ENCODE measurements at places on chromosomes 5 and 9.

- no peak for DNase-seq
These were observed 367.1 kb upstream of the IZUMO3 start for GRCh38 chr9:24912767-24913166.

DNA sequence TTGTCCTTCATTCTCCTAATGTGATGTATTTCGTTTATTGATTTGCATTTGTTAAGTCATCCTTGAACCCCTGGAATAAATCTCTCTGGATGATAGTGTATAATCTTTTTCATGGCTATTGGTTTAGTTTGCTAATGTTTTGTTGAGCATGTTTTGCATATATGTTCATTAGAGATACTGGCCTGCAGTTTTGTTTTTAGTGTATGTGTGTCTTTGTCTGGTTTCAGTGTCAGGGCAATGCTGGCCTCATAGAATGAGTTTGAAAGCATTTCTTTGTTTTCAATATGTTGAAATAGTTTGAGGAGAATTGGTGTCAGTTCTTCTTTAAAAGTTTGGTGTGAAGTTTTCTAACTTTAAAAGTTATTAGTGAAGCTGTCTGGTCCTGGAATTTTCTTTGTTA, 149.6 kb upstream of the ATP10B start:
- DNase-seq, result no peak

DNA sequence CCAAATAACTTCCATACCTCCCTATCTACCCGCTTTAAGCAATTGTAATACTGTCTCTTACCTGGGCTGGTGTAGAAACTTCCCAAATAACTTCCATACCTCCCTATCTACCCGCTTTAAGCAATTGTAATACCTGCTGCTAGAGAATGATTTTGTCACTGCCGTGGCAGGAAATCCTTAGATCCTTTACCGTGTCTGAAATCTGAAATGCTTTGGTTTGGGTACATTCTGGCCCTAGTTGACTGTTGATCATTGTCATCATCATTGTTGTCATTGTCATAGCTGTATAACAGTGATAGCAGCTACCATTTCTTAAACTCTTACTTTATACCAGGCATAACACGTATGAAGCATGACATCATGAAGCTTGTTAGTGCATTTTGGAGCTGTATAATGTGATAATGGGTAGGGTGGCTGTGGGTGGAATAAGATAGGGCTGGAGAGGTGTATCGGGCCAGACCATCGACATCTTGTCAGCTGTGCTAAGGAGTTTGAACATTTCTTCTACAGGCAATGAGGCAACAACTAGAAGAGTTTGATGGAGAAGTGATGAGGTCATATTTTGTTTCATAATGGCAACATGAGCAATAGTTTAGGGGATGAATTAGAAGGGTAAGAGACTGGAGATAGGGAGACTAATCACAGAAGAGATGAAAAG, 15.7 kb downstream of the PIP5K1B start:
- no peak for DNase-seq

- no peak for DNase-seq
These were observed 11.3 kb downstream of the GDA start for GRCh38 chr9:72160446-72161123.

DNA sequence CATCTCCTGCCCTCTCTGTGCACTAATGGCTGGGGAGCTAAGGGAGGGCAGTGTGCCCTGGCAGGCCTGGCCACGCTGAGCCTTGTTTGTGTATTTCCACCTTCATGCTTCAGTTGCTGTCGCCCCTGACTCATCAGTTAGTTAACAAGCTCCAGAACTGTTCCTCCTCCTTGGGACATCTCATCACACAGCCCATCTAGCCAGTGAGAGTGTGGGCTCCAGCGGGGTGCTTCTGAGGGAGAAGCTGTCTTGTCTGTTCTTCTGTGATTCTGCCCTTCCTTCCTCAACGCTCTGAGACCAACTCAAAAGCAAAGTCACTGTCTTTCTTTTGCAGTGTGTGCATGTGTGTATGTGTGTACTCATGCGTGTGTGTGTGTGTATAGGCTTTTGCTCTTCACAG, 58.3 kb upstream of the CPEB4 start:
- DNase-seq, result no peak

DNA sequence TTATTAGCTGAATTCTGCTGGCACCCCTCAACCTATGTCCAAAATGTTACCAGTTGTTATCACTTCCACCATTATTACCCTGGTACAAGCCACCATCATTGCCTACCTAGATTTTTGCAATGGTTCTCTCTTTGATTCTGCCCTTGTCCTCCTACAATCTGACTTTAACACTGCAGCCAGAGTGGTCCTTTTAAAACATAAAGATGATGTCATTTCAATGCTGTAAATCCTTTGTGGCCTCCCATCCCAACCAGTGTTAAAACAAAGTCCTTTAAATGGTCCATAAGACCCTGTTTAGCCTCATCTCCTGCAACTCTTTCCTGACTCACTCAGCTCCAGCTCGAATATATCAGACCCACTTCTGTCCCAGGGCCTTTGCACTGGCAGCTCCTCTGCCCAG, 54.9 kb upstream of the FSTL4 start:
- DNase-seq, result no peak

GRCh38 chr5:78519198-78519941, 129.2 kb downstream of the LHFPL2 start:
- DNase-seq, result no peak

DNA sequence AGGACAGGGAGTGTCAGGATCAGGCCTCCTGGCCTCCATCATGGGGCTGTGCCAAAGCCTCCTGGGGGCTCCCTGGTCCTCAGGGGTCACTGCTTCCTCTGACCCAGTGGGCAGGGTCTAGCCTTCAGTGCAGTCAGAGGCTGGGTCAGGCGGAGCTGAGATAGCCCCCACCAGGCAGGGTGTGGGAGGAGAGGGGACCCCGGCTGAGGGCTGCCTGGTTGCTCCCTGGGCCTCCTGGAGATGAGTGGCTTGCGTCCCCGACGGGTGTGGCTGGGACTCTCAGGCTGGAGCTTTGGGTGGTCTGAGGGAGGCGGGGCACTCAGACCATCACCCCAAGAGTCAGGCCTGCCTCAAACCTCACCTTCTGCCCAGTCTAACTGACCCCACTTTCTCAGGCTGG, 21.7 kb downstream of the FAM163B start:
- no peak for DNase-seq

DNA sequence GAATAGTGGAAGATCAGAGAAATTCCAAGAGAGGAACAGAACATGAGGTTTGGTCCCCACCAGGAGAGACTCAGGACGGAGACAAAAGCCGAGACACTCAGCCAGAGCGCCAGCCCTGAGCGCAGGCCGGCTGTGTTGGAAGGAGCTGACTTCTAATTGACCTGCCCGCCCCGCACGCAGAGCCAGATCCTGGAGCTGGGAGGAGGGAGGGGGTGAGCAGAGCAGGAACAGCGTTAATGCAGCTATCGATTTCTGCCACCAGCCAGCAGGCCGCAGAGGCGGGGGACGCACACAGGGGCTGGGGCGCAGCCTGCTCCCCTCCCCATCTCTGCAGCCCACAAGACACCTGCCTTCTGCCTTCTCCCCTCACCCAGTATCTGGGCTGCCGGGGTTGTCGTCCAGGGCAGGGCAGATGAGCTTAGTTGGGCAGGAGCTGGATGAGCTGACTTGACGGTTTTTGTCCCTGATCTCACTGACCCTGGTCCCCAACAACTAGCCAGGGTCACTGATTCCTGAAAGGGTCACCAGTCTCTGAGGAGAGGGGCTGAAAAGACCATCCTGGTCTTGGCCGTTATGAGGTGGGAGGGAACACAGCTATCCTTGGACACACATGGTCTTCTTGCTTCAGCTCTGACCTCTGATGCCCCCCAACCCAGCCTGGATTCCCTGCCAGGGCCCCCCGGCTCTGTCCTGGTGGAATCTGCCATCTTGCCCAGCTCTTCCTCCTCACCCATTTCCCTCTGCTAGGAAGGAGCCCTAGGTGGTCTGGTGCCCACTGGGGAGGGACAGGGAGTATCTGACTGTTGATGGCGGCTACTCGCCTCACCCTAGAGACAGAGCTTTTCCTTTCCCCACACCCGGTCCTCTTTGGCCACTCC, 29.8 kb downstream of the CXXC5 start:
- DNase-seq, result peak; percentile 71

DNA sequence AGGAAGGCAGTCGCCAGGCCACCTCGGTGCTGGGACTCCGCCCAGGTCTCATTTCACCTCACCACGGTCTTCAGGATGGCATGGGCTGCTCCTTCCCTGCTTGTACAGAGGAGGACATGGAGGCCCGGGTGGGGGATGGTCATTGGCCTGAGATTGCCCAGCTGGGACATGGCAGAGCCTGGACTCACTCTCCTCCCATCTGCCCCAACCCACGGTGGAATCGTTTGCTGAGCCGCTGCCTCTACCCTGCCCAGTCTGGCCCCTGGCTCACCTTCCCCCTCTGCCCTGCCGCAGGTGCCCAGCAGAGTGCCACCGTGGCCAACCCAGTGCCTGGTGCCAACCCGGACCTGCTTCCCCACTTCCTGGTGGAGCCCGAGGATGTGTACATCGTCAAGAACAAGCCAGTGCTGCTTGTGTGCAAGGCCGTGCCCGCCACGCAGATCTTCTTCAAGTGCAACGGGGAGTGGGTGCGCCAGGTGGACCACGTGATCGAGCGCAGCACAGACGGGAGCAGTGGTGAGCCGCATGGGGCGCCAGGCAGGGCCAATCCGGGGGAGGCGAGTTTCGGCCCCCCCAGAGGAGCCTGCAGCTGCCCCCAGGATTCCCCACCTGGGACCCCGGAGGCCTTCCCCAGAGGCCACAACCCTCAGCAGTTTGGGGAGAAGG, 36.7 kb downstream of the HK3 start:
- DNase-seq, result no peak

GRCh38 chr5:14675865-14676300, 11.4 kb downstream of the OTULIN start:
- no peak for DNase-seq

GRCh38 chr5:54217826-54218503, 92.4 kb downstream of the ARL15 start:
- peak; percentile 82 for DNase-seq

GRCh38 chr5:175815126-175815913, 56.1 kb upstream of the CPLX2 start:
- no peak for DNase-seq

DNA sequence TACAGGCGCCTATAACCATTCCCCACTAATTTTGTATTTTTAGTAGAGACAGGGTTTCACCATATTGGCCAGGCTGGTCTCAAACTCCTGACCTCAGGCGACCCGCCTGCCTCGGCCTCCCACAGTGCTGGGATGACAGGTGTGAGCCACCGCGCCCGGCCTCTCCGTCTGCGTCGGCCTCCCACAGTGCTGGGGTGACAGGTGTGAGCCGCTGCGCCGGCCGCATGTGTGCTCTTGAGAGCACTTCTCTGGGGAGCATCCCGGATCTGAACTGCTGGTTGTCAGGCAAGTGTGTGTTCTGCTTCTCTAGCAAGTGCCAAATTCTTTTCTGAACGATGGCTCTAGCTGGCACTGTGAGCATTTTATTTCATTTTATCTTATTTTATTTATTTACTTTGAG, 3.7 kb upstream of the ENTPD2 start:
- DNase-seq, result no peak

DNA sequence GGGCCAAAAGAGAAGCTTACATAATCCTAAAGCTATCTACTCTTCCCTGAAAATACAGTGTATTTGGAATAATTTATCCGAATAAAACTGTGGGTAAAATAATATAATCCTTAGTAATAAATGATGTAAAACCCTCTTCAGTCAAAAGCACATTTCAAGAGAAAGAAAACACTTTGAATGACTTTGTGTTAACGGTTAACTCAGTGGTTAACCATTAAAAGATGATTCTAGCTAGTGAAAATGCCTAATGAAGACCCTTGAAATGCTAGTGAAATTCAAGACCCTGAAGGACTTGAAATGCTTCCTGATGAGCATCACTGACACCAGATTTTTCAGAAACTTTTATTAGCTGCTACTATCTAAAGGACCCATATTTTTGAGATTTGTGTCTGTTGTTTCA, 70.7 kb downstream of the COX7C start:
- DNase-seq, result no peak

- DNase-seq, result no peak
These were observed 54.4 kb downstream of the DROSHA start for GRCh38 chr5:31477516-31477915.

DNA sequence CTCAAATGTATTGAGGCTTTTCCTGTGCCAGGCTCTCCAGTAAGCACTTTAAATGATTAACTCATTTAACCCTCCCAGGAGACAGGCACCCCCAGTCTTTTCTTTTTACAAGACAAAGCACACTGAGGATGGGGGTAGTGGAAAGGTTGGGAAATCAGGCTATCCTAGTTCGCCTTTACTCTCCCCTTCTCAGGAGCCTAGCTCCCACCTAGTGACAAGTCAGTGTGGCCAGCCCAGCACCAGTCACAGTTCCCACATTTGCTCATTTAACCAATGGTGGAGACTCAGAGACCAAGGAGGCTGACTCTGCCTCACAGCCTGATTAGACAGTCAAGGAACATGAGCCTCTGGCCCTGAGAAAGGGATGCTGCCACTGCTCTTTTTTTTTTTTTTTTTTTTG, 3.5 kb downstream of the ALDH7A1 start:
- no peak for DNase-seq

DNA sequence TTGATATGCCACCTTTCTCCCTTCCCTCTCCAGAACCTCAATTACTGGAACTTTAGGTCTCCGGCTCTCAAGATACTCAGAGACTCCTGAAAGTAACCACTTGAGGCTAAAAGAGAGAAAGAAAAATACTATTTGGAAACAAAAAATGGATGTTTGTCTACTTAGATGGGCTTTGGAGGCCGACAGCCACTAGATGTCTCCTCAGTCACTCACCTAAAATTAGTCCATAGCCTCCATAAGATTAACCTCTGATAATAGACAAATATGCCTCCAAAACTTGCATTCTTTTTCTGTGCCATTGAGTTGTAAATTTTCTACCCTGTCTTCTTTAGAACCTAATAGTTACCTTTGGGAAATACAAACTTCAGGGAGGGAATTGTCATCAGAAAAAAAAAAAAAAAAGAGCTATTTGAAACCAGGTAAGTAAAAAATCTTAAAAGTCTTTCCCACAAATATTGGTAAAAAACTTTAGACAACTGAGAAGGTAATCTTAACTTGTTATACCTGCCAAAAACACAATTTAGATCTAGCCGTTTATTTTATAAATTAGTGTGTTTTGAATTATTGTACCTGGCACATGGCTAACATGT, 11.2 kb upstream of the PCDH1 start:
- DNase-seq, result peak; percentile 55

DNA sequence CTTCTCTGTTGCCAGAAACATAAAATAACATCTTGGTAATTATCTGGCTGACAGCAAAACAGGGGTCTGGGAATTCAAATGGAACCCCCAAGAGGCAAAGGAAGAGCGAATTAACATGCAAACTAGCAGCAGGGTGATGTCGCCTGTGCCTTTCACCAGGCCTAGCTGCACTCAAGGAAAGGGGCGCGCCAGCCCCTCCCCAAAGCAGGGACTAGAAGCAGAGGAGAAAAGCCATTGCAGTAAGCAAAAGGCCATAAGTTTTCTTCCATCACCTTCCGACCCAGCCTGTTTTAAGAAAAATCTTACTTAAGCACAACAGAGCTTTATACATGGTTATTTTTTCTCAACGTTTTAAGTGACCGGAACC, 539 bp downstream of the POC5 start:
- DNase-seq, result no peak

DNA sequence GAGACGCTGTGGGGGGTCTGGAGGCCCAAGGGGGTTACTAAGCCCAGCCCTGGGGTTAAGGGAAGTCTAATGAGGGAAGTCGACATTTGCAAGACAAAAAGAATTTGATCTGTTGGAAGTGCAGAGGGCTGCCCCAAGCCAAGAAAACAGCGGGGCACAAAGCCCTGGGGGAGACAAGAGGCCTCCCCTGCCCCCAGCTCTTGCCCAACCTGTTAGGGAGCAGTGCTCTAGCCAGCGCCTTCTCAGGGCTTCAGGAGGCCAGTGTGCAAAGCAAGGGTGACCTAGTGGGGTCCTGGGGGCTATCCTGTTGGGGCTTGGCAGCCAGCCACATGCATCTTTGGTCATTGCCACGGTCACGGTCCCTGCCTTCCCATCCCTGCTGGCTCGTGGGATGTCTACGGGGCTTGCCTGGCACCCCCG, 25.2 kb downstream of the GFI1B start:
- DNase-seq, result no peak

Measured in G401 (cell line).